Activated CD4-positive, alpha-beta T cell treated with anti-CD3 and anti-CD28 coated beads, Interleukin-2, amount 10 ng/mL, durations not matched to agents 24 days and 14 days (primary cell): ENCODE measurements at places on chromosomes 1 and 21. TPM values are rescaled to one million over a fixed set of nuclear protein-coding genes. Genes with fewer than 3 reads are reported as not detected.

The CD5L gene
- not detected in 2 replicates for total RNA-seq

The GNB1 gene
- 403 and 422 TPM in 2 replicates for total RNA-seq

The OR6K3 gene
- not detected in 2 replicates for total RNA-seq

The GPR37L1 gene
- not detected in 2 replicates for total RNA-seq

The GPATCH3 gene
- total RNA-seq, result 12.1 and 14.2 TPM in 2 replicates

The ERICH3 gene
- total RNA-seq, result not detected in 2 replicates

The GUK1 gene
- total RNA-seq, result 211 and 222 TPM in 2 replicates

The ZNF362 gene
- total RNA-seq, result 12.9 and 13.3 TPM in 2 replicates

The PPIAL4G gene
- total RNA-seq, result 0.09 and 0.17 TPM in 2 replicates

The SH2D1B gene
- not detected in 2 replicates for total RNA-seq

The BMP8B gene
- 0.37 and 0.43 TPM in 2 replicates for total RNA-seq

The F5 gene
- total RNA-seq, result 46.3 and 51.3 TPM in 2 replicates

The IQCC gene
- total RNA-seq, result 6.1 and 6.4 TPM in 2 replicates

The CHI3L1 gene
- not detected in 2 replicates for total RNA-seq

The KRTAP7-1 gene
- total RNA-seq, result not detected in 2 replicates

The ANGPTL7 gene
- not detected in 2 replicates for total RNA-seq

The AKIRIN1 gene
- 76.0 and 79.3 TPM in 2 replicates for total RNA-seq

The UBIAD1 gene
- total RNA-seq, result 32.4 and 32.5 TPM in 2 replicates

The SMCP gene
- not detected in 2 replicates for total RNA-seq

The HCRTR1 gene
- total RNA-seq, result not detected in 2 replicates

The NUF2 gene
- 40.6 and 41.9 TPM in 2 replicates for total RNA-seq

The CHAF1B gene
- total RNA-seq, result 33.4 and 36.5 TPM in 2 replicates

The DDAH1 gene
- total RNA-seq, result not detected in 2 replicates

The SYNC gene
- total RNA-seq, result not detected in 2 replicates

The TRIM67 gene
- not detected in 2 replicates for total RNA-seq

The CDCA8 gene
- total RNA-seq, result 35.6 and 35.9 TPM in 2 replicates

The KIF17 gene
- total RNA-seq, result not detected in 2 replicates

The TTC34 gene
- total RNA-seq, result 1.3 and 1.8 TPM in 2 replicates

The ERG gene
- 0.12 and 0.14 TPM in 2 replicates for total RNA-seq

The NMNAT2 gene
- total RNA-seq, result not detected in 2 replicates

The KRTAP21-2 gene
- total RNA-seq, result not detected in 2 replicates
